ENCODE measurements at places on chromosomes 7 and 10.

GRCh38 chr7:151867912-151868311 lies 9.0 kb downstream of the PRKAG2 start:
- no peak for DNase-seq

- no peak for DNase-seq
These were observed 253.1 kb upstream of the KLF14 start for GRCh38 chr7:130987092-130987491.

GRCh38 chr7:44213877-44214388 lies 13.2 kb downstream of the YKT6 start:
- DNase-seq, result no peak

GRCh38 chr7:93964813-93965212 lies 39.3 kb downstream of the BET1 start:
- no peak for DNase-seq

- DNase-seq, result no peak
These were observed 96.8 kb upstream of the NFE2L3 start for GRCh38 chr7:26055241-26055640.

DNA sequence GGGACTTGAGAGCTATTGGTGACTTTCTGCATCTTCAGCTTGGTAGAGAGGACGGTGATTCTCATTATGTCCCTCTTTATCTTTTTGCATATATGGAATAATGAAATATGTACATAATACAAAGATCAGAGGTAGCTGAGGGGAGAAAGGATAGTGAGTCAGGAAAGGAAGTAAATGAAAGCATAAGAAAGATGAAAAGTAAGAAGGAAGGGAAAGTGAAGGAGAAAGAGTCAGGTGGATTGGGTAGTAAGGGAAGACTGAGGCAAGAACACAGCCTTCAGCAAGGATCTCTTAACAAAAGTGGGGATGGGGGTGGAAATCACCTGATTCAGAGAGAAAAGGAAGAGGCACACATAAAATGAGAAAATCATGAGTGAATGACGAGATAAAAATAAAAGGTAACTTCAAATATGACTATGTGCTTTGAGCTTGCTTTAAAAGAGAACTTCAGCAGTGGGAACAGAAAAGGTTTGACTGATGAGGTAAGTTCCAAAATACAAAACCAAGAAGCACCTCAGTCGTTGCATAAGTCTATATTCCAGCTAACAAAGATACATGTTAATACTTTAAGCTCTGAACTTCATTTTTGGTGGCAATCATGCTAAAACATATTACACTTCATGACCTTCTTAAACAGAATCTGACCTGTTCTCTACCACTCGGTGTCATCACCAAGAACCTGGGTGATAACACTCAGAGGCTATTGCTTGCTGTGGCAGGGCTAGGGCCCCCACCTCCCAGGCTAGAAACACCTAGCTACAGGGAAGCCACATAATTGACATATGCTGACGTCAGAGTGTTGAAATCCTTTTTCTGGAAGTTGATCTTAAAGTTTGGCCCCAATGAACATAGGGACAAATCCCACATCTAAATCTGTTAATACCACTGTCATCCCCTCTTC lies 32.9 kb downstream of the NRCAM start:
- DNase-seq, result no peak

DNA sequence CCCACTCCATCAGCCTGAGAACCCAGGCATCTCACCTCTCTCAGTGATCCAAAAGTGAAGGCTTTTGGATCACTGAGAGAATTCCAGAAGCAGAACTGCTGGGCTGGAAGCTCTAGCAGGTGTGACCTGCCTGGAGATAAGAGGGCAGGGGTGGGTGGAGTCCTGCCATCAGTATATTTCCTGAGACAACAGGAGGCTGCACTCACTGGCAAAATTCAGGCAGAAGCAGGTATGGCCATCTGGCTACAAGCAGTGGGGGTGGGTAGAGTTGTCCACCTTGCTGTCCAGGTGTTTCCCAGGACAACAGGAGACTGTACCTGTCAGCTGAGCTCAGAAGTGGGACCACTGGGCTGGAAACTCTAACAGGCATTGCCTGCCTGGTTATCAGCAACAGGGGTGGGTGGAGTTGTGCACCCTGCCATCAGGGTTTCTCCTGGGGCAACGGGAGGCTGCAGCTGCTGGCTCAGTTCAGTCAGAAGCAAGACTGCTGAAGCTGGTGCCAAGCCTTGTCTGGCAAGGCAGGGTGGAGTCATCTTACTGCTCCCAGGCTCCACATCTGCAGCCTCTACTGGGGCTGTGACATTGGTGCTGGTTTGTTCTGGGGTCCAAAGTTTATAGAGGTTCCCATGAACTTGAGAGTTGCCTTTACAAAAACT lies 47.2 kb upstream of the SFTPD start:
- no peak for DNase-seq

DNA sequence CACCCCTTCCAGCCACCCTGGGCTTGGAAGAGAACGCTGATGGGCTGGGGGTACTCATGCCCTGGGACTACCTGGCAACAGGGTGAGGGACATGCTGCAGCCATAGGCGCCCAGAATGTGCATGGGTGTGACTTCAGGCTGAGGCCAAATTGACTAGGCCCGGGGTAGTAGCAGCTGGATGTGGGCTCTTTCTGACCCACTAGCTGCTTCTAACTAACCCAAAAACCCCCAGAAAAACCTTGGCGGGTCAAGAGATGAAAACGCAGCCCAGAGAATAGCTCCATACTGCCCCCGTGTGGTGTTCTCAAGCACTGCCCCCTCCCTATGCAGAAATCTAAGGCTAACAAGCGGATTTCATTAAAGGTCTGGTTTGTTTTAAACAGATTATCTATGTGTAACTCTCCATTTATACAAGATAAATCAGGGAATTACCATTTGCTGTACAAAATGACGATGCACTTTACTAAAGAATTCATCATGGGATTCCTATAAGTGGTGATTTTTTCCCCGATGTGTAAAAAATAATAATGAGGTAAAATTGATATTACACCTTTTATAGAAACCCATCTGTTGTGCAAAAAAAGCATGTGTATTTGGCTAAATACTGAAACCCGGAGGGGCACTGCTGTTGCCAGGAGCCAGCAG lies 4.2 kb downstream of the SMARCD3 start:
- DNase-seq, result peak; percentile 36

GRCh38 chr10:22986771-22987542 lies 59.1 kb downstream of the ARMC3 start:
- DNase-seq, result no peak

DNA sequence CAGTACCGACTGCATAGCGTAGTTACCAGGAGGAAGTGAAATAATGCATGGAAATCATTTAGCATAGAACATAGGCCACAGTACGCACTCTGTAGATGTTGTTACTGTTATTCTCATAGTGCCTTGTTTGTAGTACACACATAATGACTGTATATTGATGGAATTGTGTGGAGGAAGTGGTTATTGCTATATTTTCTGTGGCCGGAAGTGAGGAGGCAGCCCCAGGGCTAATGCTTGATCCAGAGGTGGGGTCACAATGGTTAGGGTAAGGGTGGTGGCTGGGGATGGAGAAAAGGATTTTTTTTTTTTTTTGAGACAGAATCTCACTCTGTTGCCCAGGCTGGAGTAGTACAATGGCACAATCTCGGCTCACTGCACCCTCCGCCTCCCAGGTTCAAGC lies 4.5 kb upstream of the MGAM start:
- DNase-seq, result no peak

- no peak for DNase-seq
These were observed 300.3 kb downstream of the CDK14 start for GRCh38 chr7:90896458-90896857.

- no peak for DNase-seq
These were observed 411.6 kb upstream of the GALNT17 start for GRCh38 chr7:70720191-70720873.

GRCh38 chr7:44622342-44623151 lies 16.1 kb downstream of the OGDH start:
- DNase-seq, result no peak

DNA sequence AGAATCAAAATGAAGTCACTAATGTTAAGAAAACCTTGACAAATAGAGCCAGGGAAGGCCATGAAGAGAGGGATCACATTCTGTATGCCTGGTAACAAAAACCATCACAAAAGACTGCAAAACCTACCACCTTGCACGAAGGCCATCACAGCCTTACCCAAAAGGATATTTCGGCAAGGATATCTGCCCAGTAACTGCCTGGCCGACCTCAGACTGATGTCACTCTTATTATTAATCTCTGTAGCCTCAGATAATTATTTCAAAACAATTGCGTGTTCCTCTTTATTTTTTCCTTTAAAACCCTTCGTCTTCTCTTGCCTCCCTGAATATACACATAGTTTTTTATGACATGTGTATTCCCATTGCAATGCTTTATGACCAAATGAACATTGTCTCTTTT lies 52.5 kb downstream of the CDC14C start:
- no peak for DNase-seq

GRCh38 chr10:114764656-114765055 lies 56.9 kb upstream of the FHIP2A start:
- DNase-seq, result no peak

GRCh38 chr10:79335094-79335469 lies 12.2 kb upstream of the PPIF start:
- DNase-seq, result no peak

DNA sequence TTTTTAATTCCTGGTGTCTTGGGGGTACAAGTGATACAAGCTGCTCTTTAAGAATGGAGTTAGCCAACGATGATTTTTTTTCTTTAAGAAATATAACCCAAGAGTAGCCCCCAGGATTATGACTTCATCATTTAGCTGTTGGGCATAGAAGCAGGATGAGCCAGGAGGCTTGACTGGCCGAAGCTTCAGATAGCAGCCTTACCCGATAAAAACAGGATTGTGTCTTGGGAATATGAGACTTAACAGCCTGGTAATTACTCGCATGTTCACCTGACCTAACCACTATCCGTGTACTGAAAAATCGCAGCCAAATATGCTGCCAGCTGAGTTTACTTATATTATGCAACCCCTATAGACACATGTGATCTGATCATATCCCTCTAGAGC lies 346.0 kb upstream of the BMPER start:
- no peak for DNase-seq

DNA sequence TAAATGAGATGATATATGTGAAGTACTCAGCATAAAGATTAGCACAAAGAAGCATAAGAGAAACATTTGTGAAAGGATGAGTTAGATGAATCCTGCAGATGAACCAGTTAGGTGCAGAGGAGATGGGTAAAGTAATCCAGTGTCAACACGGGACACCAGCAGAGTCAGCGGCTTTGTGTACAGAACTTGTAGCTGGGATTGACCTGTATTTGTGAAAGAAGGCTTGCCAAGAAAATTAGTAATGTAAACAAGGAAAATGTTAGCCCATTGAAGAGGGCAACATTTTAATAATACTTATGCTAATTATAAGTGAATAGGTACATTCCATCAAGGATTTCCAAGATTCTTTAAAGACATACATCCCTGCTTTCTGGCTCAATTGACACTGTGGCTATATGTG lies 255.7 kb downstream of the PTEN start:
- no peak for DNase-seq

DNA sequence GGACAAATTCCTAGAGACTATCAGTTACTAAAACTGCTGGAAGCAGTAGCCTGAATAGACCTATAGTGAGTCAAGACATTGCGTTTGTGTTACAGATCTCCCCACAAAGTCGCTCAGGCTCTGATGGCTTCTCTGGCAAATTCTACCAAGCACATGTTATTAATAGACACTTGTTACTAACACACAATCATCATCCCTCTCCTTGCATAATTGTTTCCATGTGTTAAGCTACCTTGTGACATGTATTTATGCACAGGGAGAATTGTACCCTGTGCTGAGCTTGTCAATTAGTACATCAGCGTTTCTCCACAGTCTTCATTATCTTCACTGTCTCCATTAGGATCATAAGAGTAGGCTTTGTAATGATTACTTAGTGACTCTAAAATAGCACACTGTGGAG lies 31.2 kb downstream of the DYNC2I1 start:
- no peak for DNase-seq

- no peak for DNase-seq
These were observed 32.6 kb upstream of the IL15RA start for GRCh38 chr10:6009961-6010360.

DNA sequence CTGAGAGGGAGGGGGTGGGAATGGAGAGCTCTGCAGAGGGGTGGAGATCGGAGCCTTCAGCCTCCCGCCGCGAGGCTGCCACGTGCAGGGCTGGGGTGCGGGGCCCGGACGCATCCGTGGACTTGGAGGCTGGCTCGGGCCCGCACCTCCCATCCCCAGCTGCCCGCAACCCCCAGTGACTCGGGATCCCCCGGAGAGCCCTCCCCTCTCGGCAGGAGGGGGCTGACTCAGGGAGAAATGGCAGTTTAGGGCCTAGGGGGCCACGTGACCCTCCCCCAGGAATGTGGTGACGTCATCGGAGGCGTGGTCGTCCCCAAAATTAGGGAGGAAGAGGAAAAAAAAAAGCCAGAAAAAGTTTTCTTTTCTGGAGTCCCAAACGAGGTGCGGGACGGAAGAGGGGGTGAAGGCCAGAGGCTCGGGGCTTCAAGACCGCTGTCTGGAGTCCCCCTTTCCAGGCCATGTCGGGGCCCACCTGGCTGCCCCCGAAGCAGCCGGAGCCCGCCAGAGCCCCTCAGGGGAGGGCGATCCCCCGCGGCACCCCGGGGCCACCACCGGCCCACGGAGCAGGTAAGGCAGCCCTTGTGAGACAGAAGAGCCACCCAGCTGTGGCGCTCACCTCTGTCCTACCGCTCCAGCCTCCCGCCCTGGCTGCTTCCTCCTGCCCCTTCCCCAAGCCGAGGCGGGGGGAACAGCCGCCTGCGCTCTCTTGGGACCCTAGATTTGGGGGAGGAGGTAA lies at the start of gene TRIP6:
Gene TRIP6, plus strand, starts transcription at position 348 of the 736 bp plus-strand sequence. Its CDS starts 111 bp downstream, at position 459.
- DNase-seq, result no peak

DNA sequence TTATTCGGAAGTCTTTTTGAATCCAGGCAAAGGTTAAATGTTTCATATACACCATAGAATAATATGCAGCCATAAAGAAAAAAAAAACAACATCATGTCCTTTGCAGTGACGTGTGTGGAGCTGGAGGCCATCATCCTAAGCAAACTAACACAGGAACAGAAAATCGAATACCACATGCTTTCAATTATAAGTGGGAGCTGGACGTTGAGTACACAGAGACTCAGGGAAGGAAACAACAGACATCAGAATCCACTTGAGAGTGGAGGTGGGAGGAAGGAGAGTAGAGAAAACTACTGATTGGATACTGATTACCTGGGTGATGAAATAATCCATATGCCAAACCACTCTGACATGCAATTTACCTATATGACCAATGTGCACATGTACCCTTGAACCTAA lies 293.4 kb downstream of the KLF6 start:
- no peak for DNase-seq

- no peak for DNase-seq
These were observed 28.2 kb downstream of the ADK start for GRCh38 chr10:74179111-74179710.

DNA sequence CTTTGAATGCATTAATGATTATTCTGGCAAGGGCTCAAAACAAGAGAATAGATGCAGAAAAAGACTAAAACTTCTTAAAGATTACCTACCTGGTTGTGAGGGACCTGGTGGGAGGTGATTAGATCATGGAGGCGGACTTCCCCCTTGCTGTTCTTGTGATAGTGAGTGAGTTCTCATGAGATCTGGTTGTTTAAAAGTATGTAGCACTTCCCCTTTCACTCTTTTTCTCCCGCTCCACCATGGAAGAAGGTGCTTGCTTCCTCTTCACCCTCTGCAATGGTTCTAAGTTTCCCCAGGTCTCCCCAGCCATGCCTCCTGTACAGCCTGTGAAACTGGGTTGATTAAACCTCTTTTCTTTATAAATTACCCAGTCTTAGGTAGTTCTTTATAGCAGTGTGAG lies 226.6 kb downstream of the ARHGAP12 start:
- no peak for DNase-seq

- no peak for DNase-seq
These were observed at the start of gene HEPACAM2 for GRCh38 chr7:93226310-93226709. TSS of gene HEPACAM2 (minus strand) at chr7:93226469.

- DNase-seq, result no peak
These were observed 14.5 kb upstream of the RNF216 start for GRCh38 chr7:5795752-5796475.
